ENCODE measurements at places on chromosomes 11 and 22. TPM values are rescaled to one million over a fixed set of nuclear protein-coding genes. Genes with fewer than 3 reads are reported as not detected.

TSSK2 gene
- total RNA-seq, result not detected

TRIM6 gene
- 19.0 TPM for total RNA-seq

PHLDA2 gene
- total RNA-seq, result 2.6 TPM

PRODH gene
- total RNA-seq, result 65.1 TPM

CHST1 gene
- total RNA-seq, result 1.0 TPM

NCF4 gene
- not detected for total RNA-seq

XBP1 gene
- 103 TPM for total RNA-seq

PHOX2A gene
- 0.31 TPM for total RNA-seq

C11orf87 gene
- not detected for total RNA-seq

CNGA4 gene
- total RNA-seq, result 1.7 TPM

GVQW3 gene
- total RNA-seq, result 6.6 TPM

MALAT1 gene
- total RNA-seq, result 5,233 TPM

OR10A5 gene
- not detected for total RNA-seq

FDX1 gene
- total RNA-seq, result 11.7 TPM

CRYBA4 gene
- total RNA-seq, result not detected

SF1 gene
- 348 TPM for total RNA-seq

SIRT3 gene
- total RNA-seq, result 28.6 TPM

PGA3 gene
- total RNA-seq, result not detected

OR8D4 gene
- not detected for total RNA-seq

All from endodermal cell (in vitro differentiated cells).